Sigmoid colon (tissue), 7 donors: ENCODE measurements at places on chromosomes 11 and 22. TPM values are rescaled to one million over a fixed set of nuclear protein-coding genes. Genes with fewer than 3 reads are reported as not detected.

CEND1 gene
- not detected for polyA plus RNA-seq

KCNK4 gene
- not detected for polyA plus RNA-seq

OTOG gene
- under 0.01 TPM for polyA plus RNA-seq

FAM83F gene
- 10.2 TPM for polyA plus RNA-seq

SCN3B gene
- polyA plus RNA-seq = 0.60 TPM

P4HA3 gene
- not detected for polyA plus RNA-seq

LRP5 gene
- 20.4 TPM for polyA plus RNA-seq

SSTR3 gene
- polyA plus RNA-seq = 1.7 TPM

ANKK1 gene
- not detected for polyA plus RNA-seq

PTPRJ gene
- polyA plus RNA-seq = 23.3 TPM

TEX12 gene
- not detected for polyA plus RNA-seq

RIC3 gene
- 4.7 TPM for polyA plus RNA-seq

YAP1 gene
- 21.1 TPM for polyA plus RNA-seq

PDGFD gene
- polyA plus RNA-seq = 2.1 TPM

OR5A1 gene
- polyA plus RNA-seq = not detected

CALCA gene
- polyA plus RNA-seq = 1.2 TPM
